ENCODE measurements at places on chromosomes 2 and 18.

- DNase-seq: no peak
These were observed 246.5 kb downstream of the MYCN start for GRCh38 chr2:16186661-16187481.

DNA sequence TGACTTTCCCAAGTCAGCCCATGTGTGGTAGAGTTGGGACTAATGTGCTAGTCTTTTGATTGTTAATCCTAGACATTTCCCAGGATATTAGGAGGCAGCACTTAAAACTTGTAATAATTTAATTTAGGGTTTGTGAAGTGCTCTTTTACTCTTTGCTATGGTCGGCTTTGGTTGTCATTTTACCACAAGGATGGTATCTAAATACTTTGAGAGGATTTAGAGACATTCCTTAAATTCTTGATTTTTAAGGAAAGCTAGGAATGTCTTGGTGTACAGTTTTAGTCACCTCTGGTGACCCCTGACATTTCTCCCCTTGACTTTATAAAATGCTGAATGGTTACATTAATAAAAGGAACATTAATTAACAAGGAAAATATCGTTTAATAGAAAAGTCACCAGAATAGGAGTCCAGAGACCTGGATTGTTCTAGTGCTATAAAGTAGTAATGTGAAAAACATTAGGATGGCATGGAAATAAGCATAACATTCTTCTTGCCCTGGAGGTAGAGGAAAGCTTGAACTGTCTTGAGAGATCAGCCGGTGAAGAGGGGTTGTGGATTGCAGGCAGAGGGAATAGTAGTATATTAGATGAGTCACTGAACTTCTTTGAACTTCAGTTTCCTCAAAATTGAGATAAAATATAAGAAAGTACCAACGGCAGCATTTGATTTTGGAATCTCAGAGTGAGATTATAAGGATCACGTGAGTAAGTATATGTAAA is 209.2 kb downstream of the MCFD2 start:
- DNase-seq: no peak

DNA sequence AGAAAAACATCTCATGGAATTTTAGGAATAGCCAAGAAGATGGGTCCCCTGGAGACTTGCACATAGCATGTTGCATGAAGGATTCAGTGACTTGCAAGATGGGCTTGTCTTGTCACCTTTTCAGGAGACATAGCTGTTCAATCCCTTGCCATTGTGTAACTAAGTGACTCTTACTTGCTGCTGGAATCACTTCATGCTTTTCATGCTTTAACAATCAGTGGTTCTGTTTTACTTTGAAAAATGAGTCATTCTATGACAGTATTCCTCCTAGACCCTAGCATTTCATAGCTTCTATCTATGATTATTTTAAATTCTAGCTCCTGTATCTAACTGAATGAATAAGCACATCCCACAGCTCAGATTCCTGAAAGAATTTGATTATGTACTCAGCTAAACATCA is 2.8 kb downstream of the KYNU start:
- DNase-seq: no peak

GRCh38 chr18:68956650-68957049 is 158.8 kb downstream of the CCDC102B start:
- DNase-seq: no peak

GRCh38 chr2:241561832-241562231 is 3.3 kb downstream of the BOK start:
- no peak for DNase-seq

- DNase-seq: no peak
These were observed 230.8 kb downstream of the SRBD1 start for GRCh38 chr2:45380131-45380836.

DNA sequence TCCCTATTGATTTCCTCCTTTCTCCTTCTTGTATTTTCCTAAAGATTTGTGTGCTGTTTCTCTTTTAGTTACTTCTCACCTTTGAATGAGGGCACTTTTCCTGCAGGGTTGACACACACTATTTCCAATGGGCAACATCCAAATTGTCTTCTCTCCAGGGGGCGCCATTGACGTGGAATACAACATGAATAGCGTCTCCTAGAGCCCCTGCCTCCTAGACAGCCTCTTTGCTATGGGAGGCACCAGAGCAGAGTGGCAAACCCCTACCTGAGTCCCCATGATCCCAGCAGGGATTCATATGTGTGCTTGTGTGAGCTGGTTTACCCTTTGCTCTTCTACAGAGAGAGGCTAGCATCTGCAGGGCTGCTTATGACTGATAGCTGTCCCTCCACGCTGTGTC is 61.3 kb upstream of the ITSN2 start:
- DNase-seq: peak; percentile 74

DNA sequence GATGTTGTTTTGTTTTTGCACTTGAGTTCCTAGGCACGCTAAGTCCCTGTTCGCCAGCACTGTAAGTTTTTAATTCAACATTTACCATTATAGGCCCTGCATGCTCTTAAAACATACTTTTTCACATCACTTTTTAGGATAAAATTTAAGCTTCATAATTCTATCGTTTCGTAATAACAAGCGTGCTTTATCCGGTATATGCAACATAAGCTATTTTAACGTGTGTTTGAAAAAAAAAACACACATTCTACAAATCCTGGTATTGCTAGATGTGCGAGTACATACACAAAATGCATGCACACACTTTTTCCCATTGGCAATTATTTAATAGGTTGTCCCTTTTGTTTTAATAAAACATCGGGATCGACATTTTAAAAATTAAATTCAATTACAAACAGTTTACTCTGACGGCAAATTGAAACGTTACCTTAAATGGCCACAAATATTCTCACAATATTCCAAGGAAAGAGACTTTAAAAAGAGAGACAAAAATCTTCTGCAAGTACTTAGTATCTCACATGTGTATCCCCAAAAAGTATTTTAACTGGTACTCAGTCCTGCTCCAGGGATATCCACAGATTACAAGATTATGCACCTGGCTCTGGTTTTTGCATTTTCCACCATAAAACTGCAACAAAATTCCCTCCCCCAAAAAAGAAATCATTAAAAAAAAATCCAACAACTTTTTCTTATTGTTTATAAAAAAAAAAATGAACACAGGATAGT is 1.0 kb upstream of the TCF4 start:
- no peak for DNase-seq

DNA sequence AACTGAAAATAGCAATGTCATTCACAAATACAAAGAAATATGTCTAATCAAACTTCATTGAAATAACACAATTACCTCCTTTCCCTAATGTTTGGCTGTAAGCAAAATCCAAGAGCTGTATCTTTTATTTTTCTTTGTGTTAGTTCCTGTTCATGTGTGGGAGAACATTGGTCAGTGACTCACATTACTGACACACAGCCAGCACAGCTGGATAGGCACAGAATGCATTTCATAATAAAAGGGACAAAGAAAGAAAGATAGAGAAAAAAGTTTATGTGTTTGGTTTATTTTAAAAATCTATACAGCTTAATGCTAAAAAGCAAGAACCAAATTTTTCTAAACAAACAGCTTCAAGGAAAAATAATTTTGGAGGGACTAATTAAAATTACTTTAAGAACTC is 185.6 kb upstream of the COL3A1 start:
- DNase-seq: no peak
